ENCODE measurements at places on chromosomes 6 and 20.

DNA sequence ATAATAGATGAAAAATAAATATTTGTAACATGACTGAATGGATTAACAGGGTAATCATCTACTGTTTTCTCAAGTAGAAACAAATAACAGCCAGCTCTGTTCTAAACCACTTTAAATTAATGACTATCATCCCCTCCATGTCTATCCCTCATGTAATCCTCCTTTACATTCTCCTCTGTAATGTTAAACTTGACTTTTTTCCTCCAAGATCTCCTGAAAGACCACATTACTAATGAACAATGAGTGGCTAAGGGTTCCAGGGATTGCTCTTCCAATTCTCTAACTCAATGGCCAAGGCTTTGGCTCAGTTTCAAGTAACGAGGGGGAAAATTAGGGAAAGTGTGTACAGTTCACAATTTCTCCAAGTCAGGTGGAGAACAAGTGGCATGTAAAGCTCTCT lies 37.6 kb upstream of the FBXL4 start:
- no peak for DNase-seq

DNA sequence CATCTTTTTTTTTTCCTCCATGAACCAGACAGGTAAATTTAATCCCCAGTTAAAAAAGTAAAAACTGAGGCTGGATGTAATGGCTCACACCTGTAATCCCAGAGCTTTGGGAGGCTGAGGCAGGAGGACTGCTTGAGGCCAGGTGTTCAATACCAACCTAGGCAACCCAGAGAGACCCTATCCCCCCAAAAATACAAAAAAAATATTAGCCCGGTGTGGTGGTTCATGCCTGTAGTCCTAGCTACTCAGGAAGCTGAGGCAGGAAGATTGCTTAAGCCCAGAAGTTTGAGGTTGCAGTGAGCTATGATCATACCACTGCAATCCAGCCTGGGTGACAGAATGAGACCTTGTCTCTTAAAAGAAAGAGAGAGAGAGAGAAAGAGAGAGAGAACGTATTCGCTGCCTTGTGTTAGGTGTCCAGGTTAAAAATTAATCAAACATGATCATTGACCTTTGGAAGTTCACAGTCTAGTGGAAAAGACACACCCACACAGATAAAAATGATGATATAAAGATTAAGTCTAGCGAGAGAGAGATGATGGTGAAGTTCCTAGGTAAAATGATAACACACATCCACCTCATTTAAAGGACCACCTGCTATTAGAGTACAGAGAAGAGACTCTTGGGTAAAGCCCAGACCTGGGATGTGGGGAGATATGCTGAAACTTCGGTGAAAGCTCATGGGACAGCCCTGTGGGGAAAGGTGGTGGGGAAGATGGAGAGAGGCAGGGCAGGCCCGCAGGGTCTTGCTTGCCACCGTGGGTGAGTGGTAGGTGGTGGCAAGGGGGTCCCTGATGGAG lies 4.8 kb upstream of the NHSL1 start:
- no peak for DNase-seq

DNA sequence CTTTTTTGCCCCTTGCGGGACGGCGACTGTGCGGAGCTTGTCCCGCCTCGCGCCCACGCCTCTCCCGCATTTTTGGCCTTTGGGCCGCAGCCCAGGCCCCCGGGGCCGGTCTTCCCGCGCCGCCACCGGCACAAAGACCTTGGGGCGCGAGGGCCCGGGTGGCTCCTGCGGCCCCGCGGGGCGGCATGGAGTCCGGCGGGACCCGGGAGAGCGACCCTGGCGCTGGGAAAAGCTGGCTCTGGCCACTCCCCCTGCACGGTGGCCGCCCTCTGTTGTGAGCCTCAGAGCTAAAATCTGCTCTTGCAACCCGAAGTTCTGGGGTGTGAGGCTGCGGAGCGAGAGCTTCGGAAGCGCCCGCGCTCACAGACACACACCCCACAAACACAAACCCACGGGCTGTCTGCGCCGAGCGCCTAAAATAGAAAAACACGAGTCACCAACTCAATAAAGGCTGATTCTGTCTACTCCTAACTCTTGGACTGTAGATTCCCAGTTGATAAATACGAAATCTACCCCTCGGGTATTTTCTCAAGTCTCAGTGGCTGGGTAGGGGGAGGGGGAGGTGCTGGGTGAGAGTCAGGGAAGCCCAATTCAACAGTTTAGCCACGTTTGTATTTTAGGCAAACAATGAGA lies 496 bp upstream of the BEND3 start:
- DNase-seq: peak; percentile 83

DNA sequence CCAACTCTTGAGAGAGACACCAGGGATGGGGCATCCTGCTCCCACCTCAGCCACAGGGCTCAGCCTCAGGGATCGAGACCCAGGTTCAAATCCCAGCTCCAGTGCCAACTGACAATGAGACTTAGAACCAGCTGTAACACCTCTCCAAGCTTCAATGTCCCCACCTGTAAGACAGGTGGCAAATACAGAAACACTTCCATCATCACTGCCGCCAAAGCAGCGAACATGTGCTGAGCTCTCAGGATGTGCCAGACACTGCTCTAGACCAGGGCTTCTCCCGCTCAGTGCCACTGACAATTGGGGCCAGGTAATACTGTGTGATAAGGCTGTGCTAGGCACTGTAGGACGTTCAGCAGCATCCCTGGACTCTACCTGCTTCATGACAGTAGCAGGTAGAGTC lies 22.1 kb downstream of the PREX1 start:
- no peak for DNase-seq

GRCh38 chr6:112037783-112038216 lies 16.1 kb upstream of the CCN6 start:
- no peak for DNase-seq

- no peak for DNase-seq
Observed at GRCh38 chr6:140663094-140663493, 1288.6 kb upstream of the CITED2 start.

GRCh38 chr6:155913816-155914215 lies 458.2 kb upstream of the NOX3 start:
- no peak for DNase-seq

DNA sequence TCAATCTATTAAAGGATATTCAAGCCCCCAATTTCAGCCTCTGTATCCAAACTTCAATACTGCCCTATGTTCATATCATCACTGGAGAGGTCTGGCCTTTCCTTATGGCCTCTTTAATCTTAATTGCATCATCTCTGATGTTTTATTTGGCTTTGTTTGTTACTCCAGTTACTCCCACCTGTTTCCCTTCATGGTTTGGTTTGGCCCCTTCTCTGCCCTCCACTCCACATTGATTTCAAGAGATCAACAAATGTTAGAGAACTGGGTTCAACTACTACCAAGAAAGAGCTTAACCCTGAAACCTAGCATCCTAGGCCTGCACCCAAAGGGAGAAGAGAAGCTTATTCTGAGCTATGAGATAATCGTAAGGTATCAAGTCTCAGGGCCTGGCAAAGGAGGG lies 221.6 kb downstream of the LAMA2 start:
- no peak for DNase-seq
